Activated CD8-positive, alpha-beta T cell treated with anti-CD3 and anti-CD28 coated beads for 36 hours (primary cell): ENCODE measurements at places on chromosomes 7 and 10.

DNA sequence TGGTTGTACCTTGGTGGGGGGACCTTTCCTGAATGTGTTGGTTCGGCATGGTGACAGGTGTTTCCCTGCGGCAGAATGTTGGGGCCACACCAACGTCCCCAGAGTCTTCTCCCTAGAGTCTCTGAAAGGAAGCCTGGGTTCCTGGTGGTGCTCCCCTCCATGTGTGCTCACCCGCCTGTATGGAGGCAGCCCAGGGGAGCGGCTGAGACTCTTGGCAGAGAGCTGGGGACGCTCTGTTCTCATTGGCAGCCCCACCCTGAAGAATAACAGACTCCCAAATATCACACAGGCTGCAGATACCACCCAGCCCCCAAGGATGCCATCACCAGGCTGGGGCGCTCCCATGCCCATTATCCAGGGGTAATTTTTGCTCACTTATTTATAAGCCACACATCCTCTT, 34.8 kb downstream of the CHST12 start:
- DNase-seq = no peak

DNA sequence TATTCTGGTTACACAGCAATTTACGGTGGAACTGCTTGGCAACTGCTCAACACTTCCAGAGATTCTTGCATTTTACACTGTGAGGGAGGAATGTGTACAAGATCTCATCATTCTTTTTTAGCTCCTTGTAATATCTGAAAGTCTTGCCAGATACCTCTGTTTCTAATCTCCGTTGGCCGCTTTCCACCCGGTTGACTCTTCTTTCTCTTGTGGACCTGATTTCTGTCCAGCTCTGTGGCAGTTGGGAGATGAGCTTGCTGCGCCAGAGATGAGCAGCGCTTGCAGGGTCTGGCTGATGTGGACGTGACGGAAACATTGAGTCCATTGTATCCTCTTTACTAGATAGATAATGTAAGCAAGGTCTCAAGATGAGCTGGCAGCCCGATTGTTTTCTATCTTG, 27.6 kb downstream of the SPAG6 start:
- no peak for DNase-seq

GRCh38 chr10:14606633-14607032, 168.1 kb downstream of the FAM107B start:
- no peak for DNase-seq

DNA sequence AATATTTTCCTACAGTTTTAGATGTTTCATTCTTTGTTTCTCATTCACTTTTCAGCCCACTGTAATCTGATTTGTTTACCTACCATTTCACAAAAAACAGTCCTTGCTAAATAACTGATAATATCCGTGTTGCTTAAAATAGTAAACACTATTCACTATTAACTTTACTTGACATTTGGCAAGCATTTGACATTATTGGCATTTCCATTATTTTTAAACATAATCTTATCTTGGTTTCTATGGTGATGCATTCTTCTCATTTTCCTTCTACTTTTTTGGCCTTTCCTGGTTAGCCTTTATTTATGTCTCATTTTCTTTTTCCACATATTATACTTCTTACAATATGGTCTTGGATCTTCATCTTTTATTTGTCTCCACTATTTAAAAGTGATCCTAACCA, 715.3 kb downstream of the DNAJB9 start:
- DNase-seq = no peak

- no peak for DNase-seq
These were observed 431.2 kb upstream of the C7orf33 start for GRCh38 chr7:148159331-148159730.

DNA sequence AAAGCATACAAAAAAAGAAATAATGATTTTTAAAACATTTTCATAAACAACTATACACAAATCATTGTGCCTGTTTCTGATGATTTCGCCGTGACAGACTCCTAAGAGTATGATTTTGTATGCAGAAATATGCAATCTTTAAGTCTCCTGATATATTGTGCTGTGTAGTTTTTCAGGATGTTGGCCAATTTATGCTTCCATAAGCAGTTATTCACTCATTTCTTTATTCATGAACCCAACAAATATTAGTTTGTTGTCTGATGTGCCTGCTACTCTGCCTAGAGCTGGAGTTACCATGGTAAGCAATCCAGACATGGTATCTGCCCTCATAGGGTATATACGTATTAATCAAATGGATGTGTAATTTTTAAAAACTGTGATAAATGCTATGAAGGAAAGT, 40.4 kb downstream of the PRR15 start:
- DNase-seq = no peak

- no peak for DNase-seq
These were observed 70.0 kb downstream of the SLC35B4 start for GRCh38 chr7:134246761-134247160.
